ENCODE measurements at places on chromosomes 13 and 19. TPM values are rescaled to one million over a fixed set of nuclear protein-coding genes. Genes with fewer than 3 reads are reported as not detected.

- H3K4me3 ChIP-seq = peak overlapping the region; percentile 83
- no peaks in the 10 kb centered on the region for H3K27me3 ChIP-seq
- H3K27ac ChIP-seq = peak overlapping the region; percentile 18
- peaks cover 30% of the 10 kb centered on the region for H3K4me1 ChIP-seq
- peaks cover 9% of the 10 kb centered on the region for H3K36me3 ChIP-seq
- DNase-seq = peak; percentile 49
Observed at GRCh38 chr19:17719730-17720400, 585 bp downstream of the MAP1S start.

- H3K4me3 ChIP-seq = no peak overlapping the region
- no peak for DNase-seq
- peaks cover 3% of the 10 kb centered on the region for H3K4me1 ChIP-seq
- no peaks in the 10 kb centered on the region for H3K36me3 ChIP-seq
Observed at GRCh38 chr19:44806291-44806690, 2.6 kb upstream of the BCAM start.

GRCh38 chr19:3263866-3264265 lies 39.4 kb downstream of the CELF5 start:
- no peaks in the 10 kb centered on the region for H3K36me3 ChIP-seq
- H3K4me1 ChIP-seq = no peaks in the 10 kb centered on the region
- peaks cover 11% of the 10 kb centered on the region for H3K27me3 ChIP-seq
- no peak overlapping the region for H3K4me3 ChIP-seq
- no peak for DNase-seq
- H3K27ac ChIP-seq = no peak overlapping the region

GRCh38 chr19:31264041-31264778 lies 85.0 kb downstream of the TSHZ3 start:
- no peaks in the 10 kb centered on the region for H3K36me3 ChIP-seq
- no peak for DNase-seq
- H3K4me3 ChIP-seq = no peak overlapping the region
- peaks cover 5% of the 10 kb centered on the region for H3K4me1 ChIP-seq
- H3K27me3 ChIP-seq = peaks cover 13% of the 10 kb centered on the region
- H3K27ac ChIP-seq = no peak overlapping the region

Gene TTYH1
- total RNA-seq = not detected

Gene TPTE2
- 0.12 TPM for total RNA-seq
